Activated CD4-positive, alpha-beta T cell treated with anti-CD3 and anti-CD28 coated beads for 4 hours (primary cell): ENCODE measurements at places on chromosomes 3 and 15.

GRCh38 chr3:194013928-194014327 is 122.0 kb upstream of the HES1 start:
- DNase-seq: no peak

DNA sequence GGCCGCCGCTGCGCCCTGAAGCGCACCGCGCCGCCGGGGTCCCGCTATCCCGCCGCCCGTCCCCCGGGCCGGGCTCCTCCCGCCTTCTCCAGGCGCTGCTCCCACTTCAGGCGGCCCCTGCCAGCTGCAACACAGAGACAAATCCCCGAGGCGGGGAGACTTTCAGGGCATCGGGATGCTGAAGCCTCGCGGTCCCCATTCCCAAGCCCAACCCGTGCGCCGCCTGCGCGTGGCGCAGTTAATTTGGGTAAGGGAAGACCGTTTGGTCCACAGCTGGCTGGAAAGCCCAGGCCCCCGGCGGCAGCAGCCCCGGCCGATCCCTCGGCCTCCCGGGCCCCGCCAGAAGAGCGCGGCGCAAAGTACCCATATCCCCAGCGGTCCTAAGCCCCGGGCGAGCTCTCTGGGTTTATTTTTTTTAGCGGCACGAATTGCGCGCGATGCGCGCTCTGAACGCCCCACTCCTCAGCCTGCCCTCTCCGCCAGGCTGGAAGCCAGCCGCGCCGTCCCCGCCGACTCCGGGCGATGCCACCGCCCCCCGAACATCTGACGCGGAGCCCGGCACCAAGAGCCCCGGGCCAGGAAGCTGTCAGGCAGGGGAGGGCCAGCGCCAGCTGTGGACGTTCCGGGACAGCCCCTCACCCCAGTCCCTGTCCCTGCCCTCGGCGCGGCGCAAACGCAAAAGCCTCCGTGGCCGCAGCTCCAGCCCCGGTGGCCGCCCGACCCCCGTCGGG is 517 bp downstream of the FBN1 start:
- DNase-seq: no peak

DNA sequence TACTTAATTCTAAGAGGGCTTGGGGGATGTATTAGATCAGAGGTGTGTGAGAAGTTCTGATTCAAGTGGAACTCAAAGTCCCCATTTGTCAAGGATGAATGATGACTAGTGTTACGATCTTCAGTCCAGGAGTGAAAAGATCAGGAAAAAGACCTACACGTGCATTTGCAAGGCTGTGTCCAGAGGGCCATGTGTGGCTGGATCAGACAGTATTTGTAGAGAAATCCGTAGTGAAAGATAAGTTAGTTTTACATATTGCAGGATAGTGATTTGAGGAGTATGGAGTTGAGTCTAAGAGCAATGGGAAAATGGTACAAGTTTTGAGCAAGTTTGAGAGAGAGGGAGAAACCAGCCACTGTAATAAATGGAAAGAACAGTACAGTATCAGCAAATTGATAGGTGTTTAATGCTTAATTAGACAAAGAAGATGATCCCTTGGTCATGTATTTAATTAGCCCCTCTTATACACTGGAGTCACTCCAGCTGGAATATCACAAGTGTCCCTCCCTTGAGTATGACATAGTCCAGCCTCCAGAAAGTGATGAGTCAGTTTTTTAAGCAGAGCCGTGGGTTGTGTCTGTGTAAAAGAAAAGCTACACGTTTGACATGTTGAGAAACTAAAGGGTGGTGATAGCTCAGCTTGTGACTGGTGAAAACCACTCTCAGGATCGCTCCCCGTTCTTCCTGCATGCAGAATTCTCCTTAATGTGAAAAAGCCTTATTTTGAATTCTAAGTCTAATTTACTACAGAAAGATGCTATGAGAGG is 348.8 kb downstream of the ROBO1 start:
- DNase-seq: no peak

DNA sequence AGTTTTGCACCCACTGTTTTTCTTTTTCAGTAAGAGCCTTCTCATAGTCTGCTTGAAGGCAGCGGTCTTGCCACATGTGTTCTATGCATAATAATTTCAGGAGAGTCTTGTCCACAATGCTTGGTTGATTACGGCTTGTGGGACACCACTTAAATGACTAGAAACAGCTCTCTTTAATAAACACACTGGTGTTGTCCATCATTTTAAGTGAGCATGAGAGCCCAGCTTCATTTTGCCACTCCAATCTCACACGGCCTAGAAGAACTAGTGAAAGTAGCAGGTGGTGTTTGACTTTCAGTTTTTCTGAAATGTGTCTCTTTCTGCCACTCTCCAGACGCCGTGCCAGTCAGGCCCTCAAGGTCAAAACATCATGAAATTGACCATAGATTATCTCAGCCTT is 292.1 kb downstream of the LPP start:
- no peak for DNase-seq

DNA sequence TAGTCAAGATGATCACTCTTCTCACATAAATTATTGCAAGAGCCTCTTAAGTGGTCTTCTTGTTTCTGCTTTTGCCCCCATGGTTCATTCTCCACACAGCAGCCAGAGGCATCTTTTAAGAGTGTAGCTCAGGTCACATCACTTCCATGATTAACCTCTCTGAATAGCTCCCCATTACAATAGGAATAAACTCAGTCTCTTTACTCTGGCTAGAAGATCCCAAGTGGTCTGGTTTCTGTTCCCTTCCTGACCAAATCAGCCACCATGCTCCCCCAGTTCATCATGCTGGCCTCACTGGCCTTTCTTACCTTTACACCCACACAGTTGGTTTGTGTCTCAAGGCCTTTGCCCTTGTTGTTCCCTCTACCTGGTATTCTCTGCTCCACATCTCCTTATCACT is 8.2 kb downstream of the HHATL start:
- DNase-seq: no peak

DNA sequence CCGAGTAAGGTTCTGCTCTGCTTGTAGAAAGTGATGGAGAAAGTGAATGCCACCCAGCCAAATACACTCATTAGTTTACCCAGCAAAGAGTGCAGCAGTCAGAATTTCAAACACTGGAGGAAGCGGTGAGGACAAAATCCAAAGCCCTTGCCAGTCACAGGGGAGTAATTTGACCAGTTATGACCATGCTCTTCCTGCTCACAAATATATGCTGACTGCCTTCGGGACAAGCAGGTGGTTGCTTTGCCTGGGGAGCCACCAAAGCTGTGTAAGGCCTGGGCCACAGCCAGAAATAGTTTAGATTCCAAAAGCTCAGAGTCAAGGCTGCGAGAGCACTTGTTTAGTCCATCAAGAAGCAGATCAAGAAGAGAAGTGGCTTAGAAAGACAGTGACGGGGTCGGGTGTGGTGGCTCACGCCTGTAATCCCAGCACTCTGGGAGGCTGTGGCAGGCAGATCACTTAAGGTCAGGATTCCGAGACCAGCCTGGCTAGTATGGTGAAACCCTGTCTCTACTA is 51.0 kb upstream of the ATP13A3 start:
- DNase-seq: no peak

GRCh38 chr15:93460717-93461116 is 371.7 kb upstream of the RGMA start:
- no peak for DNase-seq

DNA sequence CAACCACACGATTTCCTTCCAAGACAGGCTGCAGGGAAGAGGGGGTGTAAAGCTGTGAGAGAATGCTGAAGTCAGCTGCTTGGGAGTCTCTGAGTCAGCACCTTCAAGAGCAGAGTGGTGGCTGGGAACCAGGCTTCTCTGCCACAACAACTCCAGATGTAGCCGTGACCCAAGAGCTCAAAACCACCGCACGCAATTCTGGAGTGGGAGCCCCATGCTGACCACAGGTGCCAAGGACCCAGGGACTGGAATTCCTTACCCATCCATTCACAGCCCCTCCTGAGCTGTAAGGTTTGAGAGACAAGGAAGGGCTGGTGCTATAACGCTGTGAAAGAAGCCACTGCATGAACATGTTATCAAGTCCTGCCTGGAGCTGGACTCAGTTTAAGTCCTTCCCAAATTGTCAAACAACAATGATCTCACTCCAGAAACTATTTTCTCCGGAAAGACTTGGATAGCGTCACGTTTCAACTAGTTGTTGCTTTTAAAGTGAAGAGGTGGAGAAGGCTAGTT is 61.4 kb downstream of the UMPS start:
- no peak for DNase-seq

GRCh38 chr3:130773366-130773765 is 26.7 kb upstream of the PIK3R4 start:
- DNase-seq: no peak

GRCh38 chr3:158560979-158561378 is 10.0 kb upstream of the MLF1 start:
- DNase-seq: no peak

DNA sequence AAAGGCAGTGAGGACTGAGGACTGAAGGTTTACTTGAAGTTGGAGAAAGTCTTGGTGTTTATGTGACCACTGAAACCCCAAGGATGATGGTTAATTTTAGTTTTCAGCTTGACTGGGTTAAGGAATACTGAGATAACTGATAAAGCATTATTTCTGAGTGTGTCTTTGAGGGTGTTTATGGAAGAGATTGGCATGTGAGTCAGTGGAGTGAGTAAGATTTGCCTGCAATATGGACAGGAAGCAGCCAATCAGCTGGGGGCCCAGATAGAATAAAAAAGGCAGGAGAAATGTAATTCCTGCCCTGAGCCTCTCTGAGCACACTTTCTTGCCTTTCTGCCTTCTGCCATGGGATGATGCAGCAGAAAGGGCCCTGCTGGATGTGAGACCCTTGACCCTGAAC is 92.4 kb downstream of the KBTBD8 start:
- DNase-seq: no peak

- DNase-seq: no peak
Observed at GRCh38 chr3:165796701-165797100, 40.5 kb downstream of the BCHE start.
